ENCODE measurements at places on chromosomes 3 and 15.

DNA sequence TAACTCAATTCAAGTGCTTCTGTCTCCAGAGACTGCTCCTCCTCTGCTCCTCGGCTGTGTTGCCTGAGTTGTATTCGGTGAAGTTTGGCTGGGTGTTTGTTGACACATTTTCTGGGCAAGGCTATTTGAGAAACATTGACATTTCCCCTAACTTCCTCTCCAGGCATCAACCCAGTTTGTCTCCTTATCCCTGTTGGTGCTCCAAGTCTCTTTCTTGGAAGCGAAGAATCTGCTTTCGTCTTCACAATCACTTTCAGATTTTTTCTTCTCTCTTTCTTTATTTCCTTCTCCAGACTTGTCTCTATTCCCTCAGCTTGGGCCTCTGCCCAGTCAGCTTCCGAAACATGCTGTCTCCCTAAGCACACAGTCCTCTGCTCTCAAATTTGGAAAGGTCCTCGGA lies 84.7 kb downstream of the ETV5 start:
- DNase-seq = no peak

GRCh38 chr15:71397377-71397776 lies 282.1 kb downstream of the THSD4 start:
- no peak for DNase-seq

DNA sequence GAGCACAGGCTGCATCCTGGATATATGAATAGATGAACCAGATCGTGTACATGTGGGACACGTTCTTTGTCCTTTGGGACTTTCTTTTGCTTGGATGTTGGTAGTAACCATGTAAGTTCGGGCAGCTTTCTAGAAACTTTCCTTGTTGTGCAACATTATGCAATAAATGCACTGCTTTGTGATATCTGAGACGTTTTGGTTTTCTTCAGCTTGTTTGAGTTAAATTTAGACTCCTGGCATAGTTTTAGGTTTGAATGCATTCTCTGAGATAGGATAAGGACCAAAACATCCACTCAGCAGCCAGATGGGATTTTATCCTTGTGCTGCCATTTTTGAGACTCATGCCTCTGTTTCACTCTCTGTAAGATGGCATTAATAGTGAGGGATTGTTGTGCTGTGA lies 158.9 kb downstream of the IGF1R start:
- DNase-seq = no peak

GRCh38 chr3:189188466-189188865 lies 16.7 kb downstream of the TPRG1 start:
- DNase-seq = no peak

DNA sequence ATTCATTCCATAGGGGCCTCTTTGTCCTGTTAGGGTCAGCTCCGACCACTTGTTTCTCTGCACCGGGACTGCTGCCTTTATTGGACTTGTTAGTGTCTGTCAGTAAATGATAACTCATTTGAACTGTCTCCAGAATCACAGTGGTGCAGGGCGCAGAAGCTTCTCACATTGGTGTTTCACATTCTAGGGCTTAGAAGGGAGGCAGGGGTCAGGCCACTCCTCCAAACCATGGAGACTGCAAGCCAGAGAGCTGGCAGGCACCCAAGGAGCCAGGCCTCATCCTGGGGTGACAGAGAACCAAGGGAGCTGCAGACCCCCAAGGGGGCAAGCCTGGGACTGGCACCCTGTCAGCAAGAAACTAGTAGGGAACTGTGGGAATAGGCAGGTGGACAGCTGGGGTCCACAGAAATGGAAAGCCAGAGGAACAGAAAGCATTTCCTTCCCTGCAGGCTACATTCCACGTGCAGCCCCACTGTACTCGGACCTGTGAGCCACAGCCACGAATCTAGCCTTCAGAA lies 49.1 kb downstream of the CCNL1 start:
- DNase-seq = no peak

DNA sequence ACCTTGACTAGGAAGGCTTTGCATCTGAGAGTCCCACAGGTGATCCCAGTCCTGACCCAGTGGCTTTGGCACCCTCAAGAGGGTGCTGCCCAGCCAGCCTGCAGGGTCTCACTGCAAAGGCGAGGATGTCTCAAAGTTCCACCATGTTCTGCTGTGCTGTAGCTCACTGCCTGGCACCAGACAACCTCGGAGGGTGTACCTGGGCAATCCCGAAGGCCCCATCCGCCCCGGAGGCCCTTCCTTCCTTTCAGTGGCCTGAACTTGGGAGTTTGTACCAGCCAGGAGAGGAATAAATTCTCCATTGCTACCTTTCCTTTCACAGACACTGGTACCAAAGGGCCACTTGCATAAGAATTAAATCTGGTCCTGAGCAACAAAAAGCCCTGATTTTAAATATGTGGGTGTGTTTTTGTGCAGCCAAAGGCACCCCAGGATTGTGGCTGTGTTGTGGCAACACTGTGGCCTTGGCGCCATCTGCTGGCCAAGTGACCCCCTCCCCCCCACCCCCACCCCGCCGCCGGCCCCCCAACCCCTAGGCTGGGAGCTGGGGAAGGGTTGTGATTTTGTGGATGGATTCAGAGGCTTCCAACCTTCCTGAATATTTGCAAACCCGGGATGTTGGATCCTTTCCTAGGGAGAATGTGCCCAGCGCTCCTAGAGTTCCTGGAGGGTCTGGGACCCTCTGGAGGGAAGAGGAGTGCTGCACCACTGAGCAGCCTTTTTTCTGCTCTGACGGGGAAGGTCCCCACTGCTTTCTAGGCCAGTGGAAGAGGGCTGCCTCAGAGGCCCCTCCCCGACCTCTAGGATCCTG lies 9.7 kb upstream of the PTPN23 start:
- no peak for DNase-seq

DNA sequence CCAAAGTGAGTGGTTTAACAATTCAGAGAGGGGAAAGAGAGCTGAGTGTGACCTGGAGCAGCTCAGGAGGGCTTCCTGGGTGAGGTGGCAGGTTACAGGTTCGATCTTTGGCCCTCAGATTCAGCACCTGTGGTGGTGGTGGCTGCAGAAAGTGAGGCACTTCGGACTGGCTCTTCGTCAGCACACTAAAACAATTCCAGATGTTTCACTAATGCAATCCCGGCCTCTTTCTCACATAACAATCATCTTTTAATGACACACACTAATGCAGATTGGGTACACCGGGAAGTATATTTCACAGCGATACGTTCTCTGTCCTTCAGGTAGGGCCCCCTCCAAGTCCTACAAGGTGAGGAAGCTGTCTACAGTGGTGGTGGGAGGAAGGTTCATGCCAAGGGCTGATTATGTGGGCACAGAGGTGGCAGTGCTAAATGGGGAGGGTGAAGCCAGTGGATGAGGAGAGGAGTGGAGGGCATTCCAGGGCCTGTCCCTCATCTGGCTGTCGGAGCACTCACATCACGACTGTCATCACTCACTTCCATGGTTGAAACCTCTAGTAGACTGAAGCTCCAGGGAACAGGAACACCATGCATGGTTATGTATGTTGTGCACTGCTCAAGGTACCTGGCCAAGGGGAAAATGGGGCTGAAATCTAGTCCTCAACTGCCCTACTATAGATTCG lies 171.1 kb downstream of the RAB11A start:
- no peak for DNase-seq

DNA sequence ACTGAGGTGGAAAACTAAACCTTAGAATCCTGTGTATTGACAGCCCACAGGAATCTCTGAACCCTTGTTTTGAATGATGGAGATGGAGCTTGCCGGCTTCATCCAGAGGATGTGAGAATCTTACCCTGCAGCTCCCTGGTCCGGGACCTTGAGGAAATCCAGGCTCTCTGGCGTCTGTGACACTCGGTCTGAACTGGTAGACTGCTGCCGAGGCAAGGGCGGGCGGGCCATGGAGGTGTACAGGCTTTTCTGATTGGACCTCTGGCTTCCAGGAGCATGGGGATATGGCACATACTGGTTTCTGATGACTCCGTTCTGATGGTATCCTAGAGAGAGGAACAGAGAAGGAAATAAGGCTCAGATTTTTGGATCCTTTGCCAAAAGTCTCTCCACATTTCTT lies 48.5 kb downstream of the CCNB2 start:
- no peak for DNase-seq

GRCh38 chr3:138332472-138333073 lies 2.9 kb upstream of the NME9 start:
- DNase-seq = no peak

DNA sequence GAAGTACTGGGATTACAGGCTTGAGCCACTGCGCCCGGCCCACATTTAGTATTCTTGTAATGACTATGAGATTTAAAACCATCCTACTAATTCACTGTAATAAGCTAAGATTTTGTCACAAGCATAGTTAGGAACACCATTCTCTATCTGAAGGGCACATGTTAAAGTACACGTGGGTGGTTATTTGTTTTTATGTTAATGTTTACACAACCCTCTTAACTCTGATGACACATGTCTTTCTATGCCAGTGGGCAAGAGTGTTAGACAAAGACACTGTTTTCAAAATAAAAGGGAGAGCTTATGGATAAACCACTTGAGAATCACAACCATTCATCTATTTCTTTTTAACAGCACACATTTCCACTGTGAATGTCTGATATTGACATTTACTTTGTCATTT lies 537.6 kb upstream of the IL12A start:
- DNase-seq = no peak

DNA sequence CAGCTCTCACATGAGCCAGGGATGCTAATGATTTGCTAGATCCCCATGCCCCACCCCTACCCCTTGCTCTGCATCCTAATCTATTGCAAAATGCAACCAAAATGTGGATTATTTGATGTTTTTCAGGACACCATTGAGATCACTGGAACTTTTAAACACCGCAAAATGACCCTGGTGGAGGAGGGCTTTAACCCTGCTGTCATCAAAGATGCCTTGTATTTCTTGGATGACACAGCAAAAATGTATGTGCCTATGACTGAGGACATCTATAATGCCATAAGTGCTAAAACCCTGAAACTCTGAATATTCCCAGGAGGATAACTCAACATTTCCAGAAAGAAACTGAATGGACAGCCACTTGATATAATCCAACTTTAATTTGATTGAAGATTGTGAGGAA lies 29.7 kb downstream of the HDC start:
- DNase-seq = no peak

DNA sequence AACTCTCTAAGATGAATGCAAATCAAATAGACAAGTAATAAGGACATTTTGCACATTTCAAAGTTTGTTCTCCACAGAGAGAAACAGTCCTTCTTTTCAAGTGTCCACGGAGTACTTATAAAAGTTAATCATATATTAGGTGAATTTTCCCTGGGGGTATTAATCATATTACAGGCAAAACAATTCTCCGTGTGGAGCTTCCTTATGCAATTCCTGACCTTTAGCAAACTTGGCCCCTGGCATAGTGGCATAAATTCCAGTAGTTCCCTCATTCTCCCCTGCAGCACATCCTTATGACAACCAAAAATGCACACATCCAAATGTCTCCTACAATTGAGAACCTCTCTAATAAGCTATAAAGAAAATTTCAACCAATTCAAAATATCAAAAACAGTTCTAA lies 34.4 kb downstream of the FSIP1 start:
- DNase-seq = no peak

- DNase-seq = no peak
These were observed 171.2 kb downstream of the KLHL25 start for GRCh38 chr15:85623315-85624049.

- DNase-seq = no peak
These were observed 49.7 kb upstream of the POMGNT2 start for GRCh38 chr3:43155464-43156121.

DNA sequence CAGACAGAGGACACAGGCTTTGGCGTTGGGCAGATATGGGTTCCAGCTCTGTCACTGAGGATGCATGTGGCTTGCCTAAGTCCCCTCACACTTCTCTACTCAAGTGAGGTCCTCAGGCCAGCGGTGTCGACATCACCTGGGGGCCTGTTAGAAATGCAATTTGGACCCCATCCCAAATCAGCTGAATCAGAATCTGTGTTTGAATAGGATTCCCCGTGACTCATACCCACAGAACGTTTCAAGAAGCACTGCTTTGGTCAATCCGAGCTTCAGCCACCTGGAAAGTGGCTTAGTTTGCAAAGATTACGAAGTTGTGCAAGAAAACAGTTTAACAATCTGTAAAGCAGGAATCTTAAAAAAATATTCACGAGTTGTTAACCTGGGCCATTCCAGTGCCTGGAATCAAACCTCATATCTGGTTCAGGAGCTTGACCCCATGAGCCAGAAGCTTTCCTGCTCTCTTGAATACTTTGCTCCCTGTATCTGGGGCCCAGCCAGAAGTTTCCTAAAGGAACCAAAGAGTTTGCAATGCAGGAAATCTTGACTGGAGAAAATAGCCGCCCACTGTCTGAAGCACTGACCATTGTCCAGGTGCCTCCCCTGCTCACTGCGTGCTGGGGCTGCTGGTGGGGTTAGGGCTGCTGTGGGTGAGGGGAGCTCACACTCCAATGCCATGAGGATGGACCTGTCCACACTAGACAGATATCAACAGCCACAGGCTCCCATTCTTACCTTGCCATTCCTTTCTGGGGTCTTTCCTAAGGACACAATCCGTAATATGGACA lies 208.5 kb upstream of the LINGO1 start:
- no peak for DNase-seq

DNA sequence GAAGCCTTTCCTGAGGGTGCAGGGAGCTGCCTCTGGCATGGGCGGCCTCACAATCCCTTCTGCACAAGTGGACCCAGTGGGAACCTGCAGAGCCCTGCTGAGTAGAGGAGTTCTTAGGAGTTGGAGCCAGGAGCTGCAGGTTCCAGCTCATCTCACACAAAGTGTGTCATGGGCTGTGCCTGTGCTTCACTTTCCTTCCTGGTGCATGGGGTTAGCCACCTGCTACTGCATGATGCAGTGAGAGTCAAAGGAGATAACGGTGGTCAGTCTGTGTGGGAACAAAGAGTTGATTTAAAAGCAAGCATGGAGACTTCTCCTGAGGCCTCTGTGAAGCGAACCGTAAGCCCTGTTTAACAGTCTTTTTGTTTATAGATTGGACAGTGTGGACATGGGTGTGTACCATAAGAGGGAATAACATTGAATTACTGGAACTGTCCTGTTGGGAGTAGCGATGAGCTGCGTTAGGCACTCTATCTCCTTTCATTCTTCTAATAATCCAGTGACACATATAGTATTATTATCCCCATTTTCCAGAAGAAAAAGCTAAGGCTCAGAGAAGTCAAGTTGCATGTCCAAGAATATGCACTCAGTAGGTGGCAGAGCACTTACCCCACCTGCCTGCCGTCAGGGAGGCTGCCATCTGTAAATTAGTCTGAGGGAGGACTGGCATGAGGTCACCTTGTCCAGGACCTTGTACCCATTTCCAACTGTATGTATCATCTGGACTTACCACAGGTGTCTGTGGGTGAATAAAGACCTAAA lies 68.7 kb upstream of the PRR23C start:
- DNase-seq = no peak

DNA sequence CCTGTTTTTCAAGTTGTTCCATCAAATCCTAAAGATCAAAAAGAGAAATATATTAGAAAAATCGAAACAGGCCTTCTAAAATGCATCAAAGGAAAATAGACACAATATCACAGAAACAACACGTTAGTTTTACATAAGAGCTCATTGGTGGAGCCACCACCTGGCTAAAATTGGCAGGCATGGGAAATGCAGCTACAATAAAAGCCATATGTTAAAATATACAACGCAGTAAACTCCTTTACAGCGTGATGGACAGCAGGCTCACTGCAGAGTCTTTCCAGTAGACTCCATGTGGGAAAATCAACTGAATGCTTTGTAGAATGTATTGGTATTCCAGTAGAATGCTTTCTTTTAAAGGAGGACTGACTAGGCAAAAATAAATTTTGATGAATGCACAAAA lies 40.9 kb upstream of the MYO5C start:
- DNase-seq = no peak
